ENCODE measurements at places on chromosomes 7 and 10. TPM values are rescaled to one million over a fixed set of nuclear protein-coding genes. Genes with fewer than 3 reads are reported as not detected.

Gene ZNF212
- total RNA-seq: 14.6 TPM

Gene ZNF853
- total RNA-seq: 4.9 TPM

DNA sequence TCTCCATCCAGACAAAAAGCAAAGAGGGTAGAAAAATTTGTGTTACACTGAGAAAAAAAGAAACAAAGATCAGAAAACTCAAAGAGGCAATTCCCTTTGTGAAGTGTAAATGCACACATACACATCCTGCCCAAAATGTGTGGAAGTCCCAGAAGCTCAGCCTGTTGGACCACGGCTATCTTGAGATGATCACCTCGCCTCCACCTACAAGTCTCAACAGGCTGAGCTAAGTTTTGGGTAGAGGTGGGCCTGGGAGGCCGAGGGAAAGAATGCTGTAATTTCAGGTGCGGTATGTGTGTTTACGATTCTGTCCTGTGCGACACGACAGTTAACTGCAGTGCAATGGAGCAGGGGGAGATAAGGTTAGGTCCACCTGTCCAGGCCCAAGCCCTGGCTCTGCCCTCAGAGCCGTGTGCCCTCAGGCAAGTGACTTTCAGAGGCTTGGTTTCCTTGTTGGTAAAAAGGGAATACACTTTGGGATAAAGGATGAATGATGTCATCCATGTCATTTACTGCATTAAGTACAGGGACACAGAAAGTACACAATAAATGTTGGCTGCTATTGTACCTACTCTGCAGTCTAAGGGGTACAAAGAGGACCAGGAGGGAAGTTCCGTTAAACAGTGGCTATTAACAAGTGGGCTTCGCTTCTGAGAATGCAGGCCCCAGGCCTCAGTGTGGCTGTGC, 67.3 kb downstream of the AFAP1L2 start:
- DNase-seq: no peak

DNA sequence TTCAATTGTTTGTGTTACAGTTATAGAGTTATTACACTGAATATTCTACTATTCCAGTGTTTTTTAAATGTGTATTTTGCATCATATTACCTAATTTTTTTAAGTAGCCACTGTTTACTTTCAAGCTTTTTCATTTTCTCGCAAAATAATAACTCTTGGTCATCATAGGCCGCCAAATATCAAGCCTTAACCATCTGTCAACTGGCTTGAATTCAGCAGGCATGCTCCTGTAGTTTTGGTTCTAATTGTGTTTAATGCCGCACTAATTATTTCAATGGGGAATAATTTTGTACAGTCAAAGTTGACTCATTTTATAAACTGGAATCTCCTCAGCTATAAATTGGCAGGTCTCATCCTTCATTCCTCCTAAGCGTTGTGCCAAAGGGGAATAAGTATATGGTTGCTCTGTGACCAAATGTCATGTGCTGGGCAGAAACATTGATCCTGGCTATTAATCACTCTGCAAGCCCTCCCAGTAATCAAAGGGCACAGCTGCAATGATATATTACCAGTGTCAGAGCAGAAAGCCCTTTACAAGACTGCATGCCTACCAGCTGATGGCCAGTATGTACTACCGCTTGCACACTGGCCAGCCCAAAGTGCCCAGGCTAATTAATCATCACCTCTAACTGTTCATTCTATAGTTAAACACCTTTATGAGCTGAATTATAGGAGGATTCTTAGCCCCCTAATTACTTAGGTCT, 74.8 kb downstream of the SKAP2 start:
- no peak for DNase-seq

DNA sequence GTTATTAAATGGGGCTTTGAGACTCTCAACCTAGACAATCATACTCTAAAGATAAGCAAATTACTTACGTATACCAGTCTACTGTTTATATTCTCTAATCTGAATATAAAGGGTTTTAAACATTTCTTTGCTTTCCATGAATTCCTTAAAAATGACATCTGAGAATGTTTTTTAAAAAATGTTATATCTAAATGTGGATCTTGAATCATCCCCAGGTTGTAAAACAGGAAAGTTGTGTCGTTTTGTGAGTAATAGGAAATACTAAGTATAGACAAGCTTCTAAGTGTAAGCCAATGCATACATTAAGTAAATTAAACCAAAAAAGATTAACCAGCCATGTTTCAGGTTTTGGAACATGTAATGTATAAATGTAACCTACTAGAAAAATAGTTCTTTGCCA, 26.8 kb downstream of the ADD3 start:
- DNase-seq: no peak

Measured in activated naive CD8-positive, alpha-beta T cell treated with anti-CD3 and anti-CD28 coated beads, Interleukin-2, amount 10 ng/mL, durations not matched to agents 7 days and 5 days (primary cell).